A673 (cell line): ENCODE measurements at places on chromosomes 3 and 15.

DNA sequence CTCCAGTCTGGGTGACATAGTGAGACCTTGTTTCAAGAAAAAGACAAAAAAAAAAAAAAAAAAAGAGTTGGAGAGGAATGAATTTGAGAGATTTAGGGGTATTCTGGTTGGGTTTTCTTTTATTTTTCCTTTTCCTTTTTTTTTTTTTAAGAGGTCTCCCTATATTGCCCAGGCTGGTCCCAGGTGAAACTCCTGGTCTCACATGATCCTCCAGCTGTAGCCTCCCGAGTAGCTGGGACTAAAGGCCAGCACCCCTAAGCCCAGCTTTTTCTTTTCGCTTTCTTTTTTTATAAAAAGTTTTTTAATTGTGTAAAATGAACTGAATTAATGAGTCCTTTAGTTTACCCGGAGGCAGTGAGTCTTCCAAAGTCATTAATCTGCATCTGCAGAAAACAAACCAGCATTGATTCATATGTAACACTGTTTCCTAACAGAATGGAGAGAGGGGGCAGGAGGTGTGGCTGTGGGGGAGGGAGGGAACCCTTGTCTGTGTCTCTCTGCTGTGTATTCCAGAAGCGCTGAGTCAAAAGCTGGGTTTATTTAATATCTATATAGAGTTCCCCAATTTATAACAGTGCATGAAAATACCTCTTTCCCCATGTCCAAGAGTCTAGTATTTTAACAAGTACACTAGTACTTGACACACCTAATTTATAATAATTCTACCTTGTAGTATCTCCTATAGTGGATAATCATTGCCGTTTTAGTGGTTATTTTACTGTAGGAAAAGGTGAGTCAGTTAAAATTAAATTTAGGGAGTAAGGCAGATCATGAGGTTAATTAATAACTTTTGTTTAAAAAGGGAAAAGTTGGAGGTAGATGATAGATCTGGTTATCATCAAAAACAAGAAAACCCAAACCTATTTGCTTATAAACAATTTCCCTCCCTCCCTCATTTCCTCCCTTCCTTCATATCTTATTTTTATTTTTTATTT lies 2.6 kb upstream of the DPPA4 start:
- DNase-seq, result no peak

- DNase-seq, result no peak
These were observed 125.9 kb upstream of the DLG1 start for GRCh38 chr3:197424266-197424665.

DNA sequence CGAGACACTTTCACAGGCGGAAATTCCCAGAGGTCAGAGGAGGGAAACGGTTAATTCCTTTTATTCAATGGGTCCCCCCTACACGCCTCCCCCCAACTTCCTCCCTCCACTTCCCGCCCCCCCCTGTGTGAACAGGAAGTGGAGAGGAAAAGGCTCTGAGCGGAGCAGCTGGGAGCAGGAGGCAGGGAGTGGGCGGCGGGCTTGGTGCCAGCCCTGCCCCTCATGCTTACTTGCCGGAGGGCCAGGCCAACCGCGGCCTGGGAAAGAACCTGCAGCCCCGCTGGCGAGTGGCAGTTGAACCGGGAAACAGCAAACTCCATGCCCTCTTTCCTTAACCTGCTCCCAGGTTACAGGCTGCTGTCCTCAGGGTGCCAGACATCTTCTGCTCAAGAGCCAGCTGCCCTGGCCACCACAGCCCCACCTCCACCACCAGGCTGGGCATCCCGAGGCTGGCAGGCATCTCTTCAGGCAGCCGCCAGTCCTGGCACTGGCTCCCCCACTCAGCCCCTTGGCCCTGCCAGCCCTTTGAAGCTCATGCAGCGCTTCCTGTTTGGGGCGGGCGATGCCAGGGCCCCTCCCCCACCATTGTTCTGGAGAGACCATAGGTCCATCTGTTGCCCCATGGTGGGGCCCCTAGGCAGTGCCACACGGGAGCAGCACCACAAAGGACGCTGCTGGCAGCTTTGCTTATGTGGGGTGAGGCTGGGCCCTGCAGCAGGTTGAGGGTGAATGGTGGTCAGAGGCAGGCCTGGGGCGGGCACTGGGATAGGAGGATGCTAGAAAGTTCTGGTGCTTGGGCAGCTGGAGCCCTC lies 12.9 kb downstream of the VPS18 start:
- DNase-seq, result peak; percentile 77

GRCh38 chr3:187281191-187281714 lies 10.3 kb downstream of the MASP1 start:
- no peak for DNase-seq

DNA sequence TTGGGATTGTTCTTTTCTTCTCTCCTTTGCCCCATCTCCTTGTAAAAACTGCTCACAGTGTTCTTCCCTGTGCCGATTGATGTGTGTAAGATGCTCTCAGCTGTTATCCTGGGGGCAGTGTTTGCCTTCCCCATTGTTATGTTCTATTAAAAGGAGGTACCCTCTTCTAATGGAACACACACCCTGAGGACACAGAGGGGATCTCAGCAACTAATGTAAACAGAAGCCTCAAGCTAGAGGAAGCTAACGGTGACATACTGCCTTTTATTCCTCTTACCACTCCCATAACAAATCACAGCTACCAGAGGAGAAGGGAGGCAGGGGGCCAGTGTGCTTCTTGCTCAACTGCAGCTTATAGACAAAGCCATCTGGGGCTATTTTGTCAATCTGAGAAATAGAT lies 2.2 kb downstream of the TAGLN3 start:
- DNase-seq, result peak; percentile 17

GRCh38 chr3:3705090-3705775 lies 94.0 kb upstream of the LRRN1 start:
- no peak for DNase-seq

GRCh38 chr3:148790851-148791735 lies 36.5 kb upstream of the CPB1 start:
- DNase-seq, result no peak

- DNase-seq, result no peak
These were observed 75.5 kb downstream of the PEX5L start for GRCh38 chr3:179961071-179961702.

DNA sequence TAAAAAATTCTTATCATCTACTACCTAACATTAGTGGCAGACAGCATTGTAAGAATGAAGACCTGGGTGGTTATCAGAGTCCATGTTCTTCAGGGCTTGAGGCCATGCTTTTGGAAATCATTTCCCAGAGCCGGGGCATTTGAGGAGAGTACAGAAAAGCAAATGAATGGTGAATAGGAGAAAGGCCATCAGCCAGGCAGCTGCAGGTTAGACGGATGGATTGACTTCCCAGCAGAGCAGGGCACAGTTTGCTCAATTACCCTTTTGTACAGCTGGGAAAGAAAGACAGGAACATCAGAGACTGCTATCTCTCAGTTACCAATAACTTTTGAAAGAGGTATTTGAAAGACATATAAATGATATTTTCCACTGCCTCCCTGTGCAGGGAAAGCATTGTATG lies 135.6 kb downstream of the ALCAM start:
- no peak for DNase-seq

DNA sequence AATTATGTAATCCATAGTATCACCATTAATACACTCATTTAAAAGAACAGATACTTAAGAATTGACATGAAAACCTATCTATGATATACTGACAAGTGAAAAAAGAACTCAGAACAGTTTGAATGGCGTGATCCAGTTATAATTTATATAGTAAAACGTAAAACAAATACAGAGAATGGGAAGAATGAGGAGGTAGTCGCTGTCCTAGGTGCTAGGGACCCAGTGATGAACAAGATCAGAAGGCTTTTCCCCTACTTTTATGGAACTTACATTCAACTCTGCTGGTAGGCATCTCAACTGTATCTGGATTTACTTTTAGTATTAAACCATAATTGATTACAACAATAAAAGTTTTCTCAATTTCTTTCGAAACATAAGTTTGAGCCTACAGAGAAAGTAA lies 31.8 kb downstream of the GSK3B start:
- no peak for DNase-seq

DNA sequence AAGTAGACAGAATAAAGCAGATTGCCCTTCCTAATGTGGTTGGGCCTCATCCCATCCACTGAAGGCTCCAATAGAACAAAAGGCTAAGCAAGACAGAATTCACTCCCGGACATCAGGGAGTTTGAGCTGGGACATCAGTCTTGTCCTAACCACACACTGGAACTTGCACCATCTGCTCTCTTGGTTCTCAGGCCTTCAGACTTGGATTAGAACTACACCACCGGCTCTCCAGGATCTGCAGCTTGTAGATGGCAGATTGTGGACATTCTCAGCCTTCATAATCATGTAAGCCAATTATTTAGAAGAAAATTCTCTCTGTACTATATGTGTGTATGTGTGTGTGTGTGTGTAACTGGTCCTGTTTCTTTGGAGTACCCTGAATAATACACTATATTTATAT lies 394.7 kb upstream of the LMCD1 start:
- DNase-seq, result no peak

DNA sequence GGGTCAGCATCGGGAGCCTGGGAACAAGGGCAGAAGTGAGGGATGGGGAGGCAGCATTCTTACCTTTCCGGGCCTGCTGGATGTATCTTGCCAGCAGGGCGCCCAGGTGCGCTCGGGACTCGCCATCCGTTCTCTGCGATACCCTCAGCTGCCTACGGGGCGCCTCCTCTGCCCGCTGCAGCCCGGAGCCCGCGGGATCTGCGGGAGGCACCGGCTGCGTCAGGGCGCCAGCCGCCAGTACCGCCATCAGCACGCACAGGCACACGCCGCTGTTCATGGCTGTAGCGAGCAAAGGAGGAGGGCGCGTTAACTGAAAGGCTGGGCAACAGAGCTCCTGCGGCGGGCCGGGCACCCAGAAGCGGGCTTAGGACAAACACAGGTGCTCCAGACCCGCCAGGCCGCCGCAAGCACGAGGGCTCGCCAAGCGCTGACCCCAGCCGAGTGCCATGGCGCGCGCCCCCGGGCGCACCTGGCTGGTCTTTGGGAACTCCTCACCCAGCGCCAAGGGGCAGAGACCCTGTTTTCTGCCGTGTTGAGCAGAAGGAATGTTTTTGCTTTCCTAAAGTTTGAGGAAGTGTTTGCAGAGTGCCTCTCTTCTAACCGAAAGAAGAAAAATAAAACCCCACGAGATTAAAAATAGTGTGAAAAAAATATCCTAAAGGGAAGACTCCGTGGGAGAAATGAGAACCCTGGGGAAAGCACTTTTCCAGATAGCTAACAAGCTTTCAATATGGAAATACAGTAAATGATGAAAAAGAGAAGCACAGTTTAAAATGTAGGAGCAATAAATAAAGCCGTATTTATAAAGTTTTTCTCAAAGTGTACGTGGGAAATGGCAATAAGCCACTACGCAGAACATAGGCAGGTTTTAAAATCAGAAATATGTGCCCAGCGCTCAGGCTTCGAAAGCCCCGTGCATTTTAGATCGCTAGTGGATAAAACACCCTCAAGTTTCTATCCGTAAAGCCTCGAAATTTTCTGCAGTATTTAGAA lies 2.3 kb downstream of the CCK start:
- DNase-seq, result no peak

GRCh38 chr3:41002104-41002503 lies 197.2 kb upstream of the CTNNB1 start:
- no peak for DNase-seq

- no peak for DNase-seq
These were observed 175.8 kb downstream of the THSD4 start for GRCh38 chr15:71290881-71291635.

DNA sequence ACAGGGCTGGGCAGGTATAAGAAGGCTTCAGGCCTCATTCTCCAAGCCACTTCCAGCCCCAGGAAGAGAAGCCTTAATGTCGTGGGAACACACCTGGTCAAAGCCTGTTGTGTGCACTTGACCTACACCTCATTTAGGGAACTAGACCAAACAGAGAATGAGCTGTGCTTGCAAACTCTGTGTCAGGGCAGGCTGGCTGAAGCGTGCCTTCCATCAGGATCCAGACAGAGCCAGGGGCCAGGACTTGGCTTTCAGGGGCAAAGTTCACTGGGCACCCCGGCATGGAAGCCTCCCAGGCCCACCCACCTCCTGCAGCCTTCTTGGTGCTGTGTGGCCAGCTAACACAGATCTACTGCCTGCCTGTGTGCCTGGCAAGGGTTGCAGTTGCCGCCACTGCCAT lies 11.5 kb downstream of the RBPMS2 start:
- no peak for DNase-seq

- peak; percentile 71 for DNase-seq
These were observed 462.3 kb upstream of the SGO1 start for GRCh38 chr3:20648294-20648693.

DNA sequence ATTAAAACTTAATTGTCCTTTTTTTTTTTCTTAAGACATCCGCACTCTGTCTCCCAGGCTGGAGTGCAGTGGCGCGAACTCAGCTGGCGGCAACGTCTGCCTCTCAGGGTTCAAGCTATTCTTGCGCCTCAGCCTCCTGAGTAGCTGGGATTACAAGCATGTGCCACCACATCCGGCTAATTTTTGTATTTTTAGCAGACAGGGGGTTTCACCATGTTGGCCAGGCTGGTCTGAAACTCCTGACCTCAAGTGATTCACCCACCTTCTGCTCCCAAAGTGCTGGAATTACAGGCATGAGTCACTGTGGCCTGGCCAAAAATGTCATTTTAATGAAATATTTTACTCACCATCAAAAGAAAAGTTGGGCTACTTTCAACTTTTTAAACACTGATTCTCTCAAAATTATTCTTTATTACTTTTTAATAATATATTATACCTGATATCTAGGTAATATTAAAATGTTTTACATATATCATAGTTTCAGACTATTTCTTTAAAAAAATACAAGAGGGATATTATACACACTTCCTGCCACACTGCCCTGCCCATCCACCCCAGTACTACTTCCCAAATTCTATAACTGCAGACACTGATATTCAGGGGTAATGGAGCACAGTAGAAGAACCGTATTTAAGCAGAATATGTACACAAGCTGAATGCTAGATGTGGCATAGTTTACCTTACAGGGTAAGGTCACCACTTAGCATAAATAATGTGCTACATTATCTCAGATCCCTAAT lies 723.9 kb upstream of the ZNF385D start:
- no peak for DNase-seq

- DNase-seq, result no peak
These were observed 7.0 kb downstream of the SUCLG2 start for GRCh38 chr3:67647390-67647878.

DNA sequence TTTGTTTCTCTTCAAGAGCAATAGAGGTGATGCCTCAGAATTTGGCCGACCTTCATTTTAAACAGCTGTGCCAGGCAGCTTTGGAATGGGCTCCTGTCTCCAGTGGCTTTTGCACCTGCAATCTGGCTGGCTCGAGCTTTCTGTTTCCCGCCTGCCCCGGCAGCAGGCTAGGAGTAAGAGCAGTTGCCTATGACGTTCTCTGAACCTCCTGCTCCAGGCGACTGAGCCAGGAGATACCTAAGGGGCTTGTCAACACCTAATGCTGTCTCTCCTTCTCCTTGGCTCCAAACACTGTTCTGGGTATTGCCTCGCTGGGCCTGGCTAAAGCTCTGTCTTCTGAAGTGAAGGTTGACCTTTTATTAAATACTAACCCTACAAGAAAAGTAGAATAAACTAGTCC lies 229.9 kb downstream of the LRRN1 start:
- DNase-seq, result no peak

DNA sequence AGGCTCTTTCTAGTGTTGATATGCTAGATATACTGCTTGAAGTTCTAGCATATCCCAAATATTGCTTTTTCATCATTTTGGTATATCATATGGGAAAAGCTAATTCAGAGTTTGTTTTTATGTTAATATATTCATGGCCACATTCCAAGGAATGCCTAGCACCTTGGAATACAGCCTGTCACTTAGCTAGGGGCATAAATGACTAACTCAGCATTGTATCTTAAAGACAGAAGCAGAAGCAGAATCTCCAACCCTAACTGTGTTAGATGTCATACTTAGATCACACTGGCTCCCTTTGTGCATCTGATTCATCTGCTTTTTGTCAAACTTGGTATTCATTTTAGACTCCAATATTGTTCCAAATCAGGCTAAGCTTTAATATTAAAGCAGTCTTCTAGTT lies 130.8 kb upstream of the TSPAN3 start:
- DNase-seq, result no peak

GRCh38 chr3:55955891-55956477 lies 468.9 kb upstream of the WNT5A start:
- DNase-seq, result no peak
